Heart right ventricle (tissue), 16 donors: ENCODE measurements at places on chromosomes 6 and 20. TPM values are rescaled to one million over a fixed set of nuclear protein-coding genes. Genes with fewer than 3 reads are reported as not detected.

Gene SLC22A1
- 1.4 TPM for total RNA-seq

Gene XKR7
- not detected for total RNA-seq

Gene PRR18
- not detected for total RNA-seq

Gene SOX18
- 35.3 TPM for total RNA-seq

Gene ABHD16B
- total RNA-seq, result not detected

Gene SLC2A10
- 3.9 TPM for total RNA-seq

Gene BAG2
- 9.4 TPM for total RNA-seq

Gene RAMACL
- 0.57 TPM for total RNA-seq

Gene ZBTB2
- 3.4 TPM for total RNA-seq

Gene CD40
- 4.3 TPM for total RNA-seq

Gene ENTPD6
- total RNA-seq, result 121 TPM

Gene LPA
- total RNA-seq, result not detected

Gene NT5E
- total RNA-seq, result 4.1 TPM

Gene FAM209B
- total RNA-seq, result not detected

Gene SPDEF
- total RNA-seq, result not detected

Gene PTGIS
- 17.8 TPM for total RNA-seq

Gene BACH2
- 2.9 TPM for total RNA-seq

Gene WASF1
- total RNA-seq, result 0.74 TPM

Gene PROKR2
- total RNA-seq, result not detected

Gene CTCFL
- not detected for total RNA-seq

Gene HLA-DOB
- total RNA-seq, result 0.45 TPM

Gene ACAT2
- 3.4 TPM for total RNA-seq

Gene PTPRA
- total RNA-seq, result 37.3 TPM

Gene TBC1D32
- total RNA-seq, result 1.2 TPM

Gene RAE1
- total RNA-seq, result 16.3 TPM

Gene GTSF1L
- total RNA-seq, result not detected

Gene DUSP22
- total RNA-seq, result 52.0 TPM

Gene TFAP2C
- 0.07 TPM for total RNA-seq

Gene MGME1
- 16.0 TPM for total RNA-seq

Gene AGER
- total RNA-seq, result 2.7 TPM

Gene TMEM74B
- 3.9 TPM for total RNA-seq

Gene DHX35
- 9.9 TPM for total RNA-seq

Gene RAB32
- total RNA-seq, result 2.6 TPM

Gene THBS2
- total RNA-seq, result 9.9 TPM

Gene LGSN
- not detected for total RNA-seq

Gene TSPO2
- total RNA-seq, result not detected

Gene SUMO4
- total RNA-seq, result not detected

Gene CLIC5
- 353 TPM for total RNA-seq

Gene WFDC5
- not detected for total RNA-seq

Gene TMC2
- total RNA-seq, result not detected

Gene CEP85L
- 7.3 TPM for total RNA-seq

Gene PRL
- total RNA-seq, result not detected

Gene PLCB4
- 27.5 TPM for total RNA-seq

Gene ISM1
- total RNA-seq, result 0.75 TPM

Gene LY6G6F
- total RNA-seq, result not detected

Gene C6orf58
- not detected for total RNA-seq

Gene BNIP5
- not detected for total RNA-seq
